ENCODE measurements at places on chromosomes 11 and 22.

DNA sequence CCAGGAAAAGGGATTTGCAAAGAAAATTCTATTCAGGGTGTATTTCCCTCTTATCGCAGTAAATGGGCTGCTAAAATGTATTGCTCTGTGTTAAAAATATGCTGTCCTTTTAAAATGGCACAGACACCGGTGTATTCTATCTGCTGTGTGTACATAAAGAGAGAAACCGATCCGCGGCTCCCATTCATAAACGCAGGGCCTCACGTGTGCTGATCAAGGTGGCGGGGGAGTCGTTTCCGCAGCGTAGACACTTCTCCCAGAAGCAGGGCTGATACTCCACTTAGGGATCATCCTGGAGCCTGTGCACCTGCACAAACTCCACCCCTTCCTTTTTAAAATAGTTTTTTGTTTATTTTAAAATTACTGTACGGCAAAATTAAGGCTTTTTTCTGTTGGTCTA is 26.1 kb upstream of the IGSF9B start:
- no peak for DNase-seq

DNA sequence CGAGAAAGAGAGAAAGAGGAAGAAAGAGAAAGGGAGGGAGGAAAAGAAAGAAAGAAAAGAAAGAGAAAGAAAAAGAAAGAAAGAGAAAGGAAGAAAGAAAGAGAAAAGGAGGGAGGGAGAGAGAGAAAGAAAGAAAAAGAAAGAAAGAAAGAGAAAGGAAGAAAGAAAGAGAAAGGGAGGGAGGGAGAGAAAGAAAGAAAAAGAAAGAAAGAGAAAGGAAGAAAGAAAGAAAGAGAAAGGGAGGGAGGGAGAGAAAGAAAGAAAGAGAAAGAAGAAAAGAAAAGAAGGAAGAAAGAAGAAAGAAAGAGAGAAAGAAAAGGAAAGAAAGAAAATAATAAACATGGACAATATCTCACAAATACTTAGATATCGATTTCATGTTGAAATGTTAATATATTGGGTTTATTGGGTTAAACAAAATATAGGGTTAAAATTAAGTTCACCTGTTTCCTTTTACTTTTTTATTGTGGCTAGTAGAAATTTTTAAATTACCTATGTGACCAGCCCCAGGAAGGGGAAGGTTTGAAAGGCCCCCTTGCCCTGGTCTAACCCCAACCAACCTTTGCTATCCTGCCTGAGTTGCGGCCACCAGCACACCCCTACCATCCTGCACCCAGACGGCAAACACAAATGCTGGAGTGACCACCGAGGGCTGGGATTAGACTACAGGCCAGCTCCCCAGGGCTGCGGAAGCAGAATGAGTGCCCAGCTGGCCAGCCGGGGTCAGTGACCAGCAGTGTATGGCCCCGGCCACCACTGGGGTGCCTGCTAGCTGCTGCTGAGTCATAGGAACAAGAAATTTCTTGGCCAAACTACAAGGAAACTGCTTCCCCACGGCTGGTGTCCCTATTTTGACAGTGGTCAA is 81.0 kb upstream of the FGF3 start:
- DNase-seq: no peak

DNA sequence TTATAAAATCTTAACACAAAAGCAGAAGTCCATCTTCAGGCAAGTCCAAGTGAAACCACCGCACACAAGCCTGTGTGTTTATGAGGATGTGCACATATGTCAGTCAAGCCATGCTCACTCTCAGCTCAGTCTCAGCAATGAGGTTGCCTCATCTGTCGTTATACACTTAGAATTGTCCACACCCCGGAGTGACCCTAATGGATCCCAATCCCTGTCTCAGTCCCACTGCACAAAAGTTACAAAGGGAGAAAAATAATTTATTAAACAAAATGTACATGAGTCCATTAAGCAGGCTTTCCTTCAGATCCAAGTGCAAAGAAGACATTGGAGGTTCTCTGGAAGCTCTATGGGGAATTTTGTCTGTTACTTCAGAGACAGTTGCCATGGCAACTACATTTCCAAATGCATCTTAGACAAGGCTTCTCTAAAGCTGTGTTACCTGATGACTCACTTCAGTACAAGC is 24.4 kb downstream of the OR8B12 start:
- DNase-seq: peak; percentile 20

GRCh38 chr11:46898396-46899095 is 19.8 kb downstream of the LRP4 start:
- DNase-seq: no peak

- DNase-seq: peak; percentile 37
Measured at GRCh38 chr11:33670250-33671011, 30.2 kb downstream of the C11orf91 start.

Data from GM12865 (cell line).